ENCODE measurements at places on chromosomes 13 and 19. TPM values are rescaled to one million over a fixed set of nuclear protein-coding genes. Genes with fewer than 3 reads are reported as not detected.

DNA sequence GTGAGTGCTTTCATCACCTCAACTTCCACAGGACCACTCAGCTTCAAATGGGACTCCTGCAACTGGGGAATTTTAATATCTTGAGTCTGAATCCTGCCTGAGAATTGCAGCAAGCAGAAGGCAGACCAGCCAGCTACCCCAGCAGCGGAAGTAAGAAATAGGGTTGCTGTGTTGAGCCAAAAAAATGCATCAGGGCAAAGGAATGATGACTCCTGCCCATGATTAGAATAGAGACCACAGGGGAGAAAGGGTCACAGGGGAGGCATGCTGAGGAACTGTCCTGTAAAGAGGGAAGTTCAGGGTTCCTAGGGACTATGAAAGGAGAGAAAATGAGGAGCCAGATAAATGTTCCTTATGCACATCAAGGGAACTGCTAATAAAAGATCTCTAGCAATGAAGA, 370.2 kb downstream of the KCTD12 start:
- peak; percentile 90 for DNase-seq

- DNase-seq: no peak
Measured at GRCh38 chr19:30044273-30045248, 102.5 kb downstream of the URI1 start.

DNA sequence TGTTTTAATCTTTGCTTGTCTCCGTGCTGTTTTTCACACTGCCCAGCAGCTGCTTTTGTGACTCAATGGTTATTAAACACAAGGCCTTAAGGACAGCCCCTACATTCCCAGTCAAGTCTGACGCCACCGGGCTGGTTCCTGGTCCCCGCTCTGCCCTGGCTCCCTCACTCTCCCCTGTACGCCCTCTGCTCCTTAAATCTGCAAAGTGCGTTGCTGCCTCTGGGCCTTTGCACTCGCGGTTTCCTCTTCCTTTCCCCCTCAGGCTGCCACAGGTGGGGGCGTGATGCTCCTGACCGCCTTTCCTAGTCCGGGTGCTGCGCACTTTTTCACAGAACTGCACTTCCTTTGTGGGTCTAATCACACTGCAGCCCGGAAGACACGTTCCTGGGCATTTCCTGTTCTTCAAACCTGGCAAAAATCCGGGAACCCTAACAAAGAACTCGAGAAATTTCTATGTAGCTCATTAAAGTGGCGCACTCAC, 25.6 kb downstream of the NOSIP start:
- DNase-seq: no peak

- no peak for DNase-seq
Measured at GRCh38 chr13:44860454-44860853, 128.8 kb downstream of the NUFIP1 start.

- DNase-seq: peak; percentile 70
Measured at GRCh38 chr13:29884671-29885430, 34.4 kb upstream of the UBL3 start.

DNA sequence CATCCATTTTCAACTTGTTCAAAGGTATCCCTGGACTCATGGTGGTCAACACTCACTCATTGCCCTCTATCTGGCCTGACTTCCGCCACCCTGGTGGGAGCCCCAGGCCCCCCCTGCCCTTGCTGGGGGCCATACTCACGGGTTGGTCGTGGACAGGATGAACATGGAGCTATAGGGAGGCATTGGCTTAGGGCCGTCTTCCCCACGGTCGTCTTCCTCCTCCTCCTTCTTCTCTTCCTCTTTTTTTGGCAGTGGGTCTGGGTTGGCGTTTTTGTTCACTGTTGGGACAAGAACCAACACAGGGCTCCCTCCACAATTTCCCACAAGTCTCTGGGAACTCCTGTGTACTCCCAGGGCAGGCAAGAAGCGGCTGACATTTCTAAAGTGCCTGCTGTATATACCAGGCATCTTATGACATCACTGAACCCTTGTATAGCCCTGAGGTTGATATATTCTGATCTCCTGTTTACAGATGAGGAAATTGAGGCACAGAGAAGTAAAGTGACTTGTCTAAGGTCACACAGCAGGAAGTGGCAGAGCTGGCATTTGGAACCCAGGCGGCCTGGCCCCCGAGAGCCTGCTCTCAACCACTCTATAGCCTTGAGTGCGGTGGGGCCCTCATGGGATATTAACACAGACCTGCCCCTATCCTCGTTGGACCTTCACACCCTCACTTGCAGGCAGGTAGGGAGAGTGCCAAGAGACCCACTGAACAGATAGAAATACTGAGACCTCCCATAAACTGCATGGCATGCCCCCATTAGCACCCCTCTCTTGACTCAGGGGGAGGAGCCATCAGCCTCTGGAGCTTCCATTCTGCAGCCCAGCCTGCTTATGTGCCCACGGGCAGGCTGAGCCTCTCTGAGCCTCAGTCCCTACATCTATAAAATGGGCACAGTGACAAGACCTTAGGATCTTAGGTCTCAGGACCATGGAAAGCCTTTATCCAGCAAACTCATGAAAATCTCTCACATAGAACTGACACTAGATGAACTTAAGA, 135.0 kb downstream of the IER2 start:
- no peak for DNase-seq

GRCh38 chr19:29662604-29663404, 2.5 kb upstream of the PLEKHF1 start:
- DNase-seq: peak; percentile 96

DNA sequence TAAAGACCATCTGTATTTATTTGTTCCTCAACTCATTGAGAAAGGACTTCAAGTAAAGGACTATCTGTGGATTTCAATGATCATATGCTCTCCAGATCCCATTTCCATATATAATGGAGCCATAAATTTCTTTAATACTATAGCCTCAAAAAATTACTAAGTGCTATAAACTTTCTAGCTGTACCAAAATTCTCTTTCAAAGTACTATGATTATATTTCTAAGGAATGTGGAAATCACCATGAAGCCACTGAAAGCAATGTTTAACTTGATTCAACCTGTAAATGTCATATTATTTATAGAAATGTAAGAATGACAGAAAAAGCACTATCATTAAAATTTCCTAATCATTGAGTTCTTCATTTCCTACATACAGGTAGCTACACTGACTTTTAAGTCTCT, 20.7 kb downstream of the TBC1D4 start:
- no peak for DNase-seq

GRCh38 chr19:41745756-41746155, 9.6 kb upstream of the CEACAM6 start:
- no peak for DNase-seq

DNA sequence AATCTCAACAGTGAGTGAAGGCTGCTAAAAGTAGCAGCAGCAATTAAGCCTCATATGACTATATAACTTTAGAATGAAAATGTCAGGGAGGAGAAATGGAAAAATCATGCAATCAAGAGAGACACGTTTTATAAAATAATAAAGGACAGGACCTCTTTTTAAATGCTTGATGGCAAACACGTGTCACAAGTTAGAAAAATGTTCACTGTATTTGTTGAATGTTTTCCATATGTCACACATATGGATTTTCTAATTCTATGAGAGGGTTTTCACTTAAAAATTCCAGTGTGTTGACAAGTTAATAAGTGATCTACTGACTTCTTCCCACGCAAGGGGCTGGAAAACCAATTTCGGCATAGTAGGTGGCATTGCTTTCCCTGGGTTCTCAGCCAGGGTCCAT, 27.7 kb upstream of the KCTD12 start:
- no peak for DNase-seq

DNA sequence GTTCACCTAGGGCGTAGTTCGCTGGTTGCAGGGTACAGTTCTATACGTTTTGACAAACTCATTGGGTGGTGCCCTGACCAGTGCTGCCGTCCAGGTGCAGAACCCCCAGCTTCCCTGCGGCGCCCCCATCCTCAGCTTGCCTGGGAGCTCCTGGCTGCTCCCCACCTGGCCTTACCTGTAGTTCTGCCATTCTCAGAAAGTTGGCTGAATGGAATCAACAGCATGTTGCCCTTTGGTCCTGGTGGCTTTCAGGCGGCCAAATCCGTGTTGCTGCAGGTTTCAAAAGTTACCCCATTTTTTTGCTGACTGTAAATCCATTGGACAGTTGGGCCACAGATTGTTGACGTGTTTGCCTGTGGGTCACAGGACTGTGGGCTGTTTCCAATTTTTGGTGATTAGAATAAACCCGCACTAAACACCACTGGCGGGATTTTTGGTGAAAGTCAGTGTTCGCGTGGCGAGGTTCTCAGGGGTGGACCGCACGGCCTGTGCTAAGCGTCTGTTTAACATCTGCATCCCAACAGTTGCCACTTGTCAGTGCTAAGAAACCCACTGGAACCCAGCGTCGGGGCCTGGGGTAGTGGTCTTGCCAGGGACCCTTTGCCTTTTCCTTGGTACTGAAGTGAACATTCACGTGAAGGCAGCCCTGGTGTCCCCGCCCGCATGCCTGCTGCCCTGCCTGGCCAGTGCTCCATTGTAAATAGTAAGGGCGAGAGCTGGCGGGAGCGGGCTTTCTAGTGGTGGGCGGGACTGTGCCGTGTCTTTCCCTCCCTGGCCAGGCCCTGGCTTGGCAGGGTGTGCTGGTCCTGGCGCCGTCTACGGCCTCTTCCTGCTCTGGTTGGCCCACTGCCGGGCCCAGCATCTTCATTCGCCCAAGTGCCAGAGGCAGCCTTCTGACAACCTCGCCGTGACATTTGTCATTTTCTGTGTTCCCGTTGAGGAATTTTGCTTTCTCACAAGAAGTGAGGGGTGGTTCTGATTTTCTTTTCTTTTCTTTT, 3.3 kb downstream of the DOT1L start:
- peak; percentile 73 for DNase-seq

DNA sequence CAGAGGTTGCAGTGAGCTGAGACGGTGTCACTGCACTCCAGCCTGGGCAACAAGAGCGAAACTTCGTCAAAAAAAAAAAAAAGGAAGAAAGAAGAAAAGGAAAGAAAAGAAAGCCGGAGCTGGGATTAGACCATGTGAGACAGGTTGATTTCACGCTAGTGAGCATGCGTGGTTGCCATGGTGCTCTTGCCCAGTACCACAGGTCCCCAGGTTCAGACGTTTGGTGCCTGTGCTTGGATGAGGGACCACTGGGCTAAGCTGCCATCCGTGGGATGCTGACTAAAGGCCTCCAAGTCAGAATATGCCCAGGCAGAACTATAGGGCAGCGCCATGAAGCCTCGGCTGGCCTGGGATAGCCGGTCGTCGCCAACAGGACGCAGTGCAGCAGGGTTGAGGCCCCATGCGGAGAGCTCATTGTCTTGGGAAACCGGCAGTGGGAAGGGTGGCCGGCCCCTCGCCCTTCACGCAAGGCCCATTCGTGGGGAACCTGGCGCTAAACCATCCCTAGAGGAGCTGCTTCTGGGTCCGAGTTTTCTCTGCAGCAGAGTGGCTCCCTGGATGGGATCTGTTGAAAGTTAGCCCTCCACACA, 7.2 kb upstream of the TEX101 start:
- DNase-seq: no peak

- peak; percentile 58 for DNase-seq
Measured at GRCh38 chr19:54029930-54030490, 33.7 kb downstream of the VSTM1 start.

DNA sequence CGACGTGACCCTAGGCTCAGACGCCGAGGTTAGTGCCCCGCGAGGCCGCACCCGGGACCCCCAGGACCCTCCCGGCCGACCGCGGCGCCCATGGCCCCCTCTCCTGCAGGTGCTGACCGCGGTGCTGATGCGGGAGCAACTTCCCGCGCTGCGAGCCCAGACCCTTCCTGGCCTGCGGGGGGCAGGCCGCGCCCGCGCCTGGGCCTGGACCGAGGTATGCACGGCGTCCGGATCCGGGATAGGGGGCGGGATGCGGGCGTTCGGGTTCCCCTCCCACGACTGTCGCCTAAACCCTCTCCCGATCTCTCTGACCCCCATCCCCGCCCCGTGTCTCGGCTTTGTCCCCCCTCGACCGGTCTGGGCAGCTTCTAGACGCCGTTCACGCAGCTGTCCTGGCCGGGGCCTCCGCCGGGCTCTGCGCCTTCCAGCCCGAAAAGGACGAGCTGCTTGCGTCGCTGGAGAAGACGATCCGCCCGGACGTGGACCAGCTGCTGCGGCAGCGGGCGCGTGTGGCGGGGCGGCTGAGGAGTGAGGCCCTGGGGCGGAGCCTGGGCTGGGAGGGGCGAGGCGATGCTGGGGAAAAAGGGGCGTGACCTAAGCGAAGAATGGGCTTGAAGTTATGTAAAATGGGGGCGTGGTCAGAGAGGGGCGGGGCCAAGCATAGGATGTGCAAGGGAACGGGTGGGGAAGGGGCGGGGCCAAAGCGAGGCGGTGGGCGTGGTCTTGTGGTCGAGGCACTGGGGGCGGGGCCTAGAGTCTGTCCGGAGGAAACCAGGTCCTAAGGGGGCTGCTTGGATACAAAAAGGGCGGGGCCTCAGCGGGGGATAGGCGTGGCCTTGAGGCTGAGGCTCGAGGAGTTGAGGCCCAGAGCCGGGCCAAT, 16.0 kb upstream of the COLGALT1 start:
- DNase-seq: peak; percentile 97

Gene SIGLEC5
- not detected for polyA plus RNA-seq

Gene GDF15
- polyA plus RNA-seq: 24.3 TPM

Gene BIVM
- polyA plus RNA-seq: 22.4 TPM

Gene TEX29
- 1.5 TPM for polyA plus RNA-seq

Gene PRSS57
- polyA plus RNA-seq: not detected

Gene RGS9BP
- 0.09 TPM for polyA plus RNA-seq

Gene ZNF230
- polyA plus RNA-seq: 3.5 TPM

Gene ZNF439
- polyA plus RNA-seq: 3.8 TPM

Gene KLK6
- not detected for polyA plus RNA-seq

Data from fibroblast of lung (primary cell).